NK-92 treated with Interleukin-12 subunit alpha and Interleukin-12 subunit beta, amount 100 ng/mL, for 24 hours (cell line): ENCODE measurements at places on chromosomes 2 and 18.
A peak's percentile ranks its signal among the peaks of the same experiment; 100 is the strongest.

DNA sequence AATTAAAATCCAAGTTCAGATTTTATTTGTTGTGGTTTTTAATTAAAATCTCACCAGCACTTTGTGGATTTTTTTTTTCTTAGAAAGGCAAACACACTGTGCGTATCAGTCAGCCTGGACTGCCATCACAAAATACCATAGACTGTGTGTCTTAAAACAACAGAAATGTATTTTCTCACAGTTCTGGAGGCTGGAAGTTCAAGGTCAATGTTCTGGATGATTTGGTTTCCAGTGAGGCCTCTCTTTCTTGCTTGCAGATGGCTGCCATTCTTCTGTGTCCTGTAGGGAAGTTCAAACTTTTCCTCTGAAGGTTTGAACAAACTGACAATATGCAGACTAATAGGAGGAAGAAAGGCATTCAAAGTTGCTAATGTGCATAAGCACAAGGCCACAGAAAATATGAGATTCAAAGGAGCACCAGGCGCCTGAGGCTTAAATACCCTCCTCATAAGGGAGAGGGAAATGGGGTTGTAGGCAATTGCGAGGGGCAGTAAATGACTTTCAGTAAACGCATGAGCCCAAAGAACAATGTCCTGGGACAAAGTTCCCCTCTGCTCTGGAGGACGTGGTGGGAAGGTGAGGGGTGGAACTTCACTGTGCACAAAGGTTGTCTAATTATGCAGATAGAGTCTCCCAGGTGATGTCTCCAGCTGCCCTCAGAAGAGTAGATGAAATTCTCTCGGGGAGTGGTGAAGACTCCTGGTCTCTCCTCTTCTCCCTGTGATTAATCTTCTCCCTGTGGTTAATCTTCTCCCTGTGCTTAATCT is 26.5 kb upstream of the KCNF1 start:
- no peak for DNase-seq

- DNase-seq: peak; percentile 76
Observed at GRCh38 chr2:42105330-42106256, 57.8 kb downstream of the PKDCC start.

GRCh38 chr2:135587958-135588357 is 56.7 kb downstream of the R3HDM1 start:
- no peak for DNase-seq

GRCh38 chr2:118058951-118059350 is 29.3 kb upstream of the INSIG2 start:
- no peak for DNase-seq

- DNase-seq: peak; percentile 32
Observed at GRCh38 chr2:64488050-64488974, 34.4 kb downstream of the LGALSL start.

- DNase-seq: no peak
Observed at GRCh38 chr18:79554945-79555645, 124.5 kb upstream of the CTDP1 start.

- DNase-seq: no peak
Observed at GRCh38 chr2:199861132-199861774, 10.3 kb upstream of the FTCDNL1 start.

GRCh38 chr2:228535396-228535795 is 353.9 kb upstream of the SPHKAP start:
- no peak for DNase-seq

DNA sequence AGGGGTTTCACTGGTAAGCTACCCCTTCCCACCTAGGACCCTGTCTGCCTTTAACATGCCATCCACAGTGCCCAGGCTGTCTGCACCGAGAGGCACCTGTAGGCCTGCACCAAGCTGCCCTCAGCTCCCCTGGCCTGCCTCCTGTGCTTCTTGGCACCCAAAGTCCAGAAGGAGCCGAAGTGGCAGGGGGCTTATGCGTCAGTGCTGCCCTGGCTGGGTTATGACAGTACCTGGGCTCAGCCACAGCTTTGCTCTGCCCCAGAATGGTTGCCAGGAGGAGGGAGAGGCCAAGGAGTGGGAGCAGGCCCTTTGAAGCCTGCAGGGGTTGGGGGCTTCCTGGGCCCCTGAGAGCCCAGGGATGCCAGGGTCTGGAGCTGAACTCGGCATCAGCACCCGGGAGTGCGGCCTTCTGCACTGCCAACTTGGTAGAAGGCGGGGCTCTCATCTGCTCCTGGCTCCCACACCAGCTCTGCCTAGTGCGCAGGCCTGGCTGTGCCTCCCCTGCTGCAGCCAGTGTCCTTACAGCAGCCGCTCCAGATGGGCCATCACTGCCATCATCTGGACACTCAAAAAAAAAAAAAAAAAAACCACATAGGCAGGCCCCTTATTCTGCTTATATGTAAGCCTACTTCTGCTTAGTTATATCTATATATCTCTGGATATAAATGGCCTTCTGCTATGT is 155.4 kb downstream of the THSD7B start:
- no peak for DNase-seq

- DNase-seq: no peak
Observed at GRCh38 chr2:108983610-108984009, 5.4 kb downstream of the EDAR start.

GRCh38 chr2:199581935-199582360 is 124.2 kb upstream of the SATB2 start:
- no peak for DNase-seq

GRCh38 chr2:69459936-69460335 is 22.7 kb upstream of the NFU1 start:
- DNase-seq: no peak

DNA sequence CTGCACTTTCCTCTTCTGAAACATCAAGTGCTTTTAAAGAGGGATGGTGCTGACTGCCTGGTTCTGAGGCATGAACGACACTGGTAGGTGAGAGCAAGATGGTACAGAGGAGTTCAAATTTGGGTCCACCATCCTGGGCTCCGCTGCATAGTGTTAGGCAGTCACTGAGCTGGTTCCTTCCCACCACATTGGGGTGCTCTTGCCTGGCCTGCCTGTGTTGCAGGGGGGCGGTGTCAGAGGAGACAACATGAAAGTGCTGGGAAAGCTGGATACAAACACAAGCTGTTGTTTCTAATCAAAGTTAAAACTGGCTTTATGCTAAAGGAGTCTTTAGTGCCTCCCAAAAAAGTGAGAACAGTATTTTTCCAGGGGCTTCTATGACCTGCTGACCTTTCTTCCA is 258.1 kb downstream of the GBX2 start:
- DNase-seq: no peak

GRCh38 chr2:208077276-208077675 is 47.0 kb downstream of the CRYGD start:
- DNase-seq: no peak

- no peak for DNase-seq
Observed at GRCh38 chr2:136162438-136162837, 44.5 kb upstream of the CXCR4 start.

DNA sequence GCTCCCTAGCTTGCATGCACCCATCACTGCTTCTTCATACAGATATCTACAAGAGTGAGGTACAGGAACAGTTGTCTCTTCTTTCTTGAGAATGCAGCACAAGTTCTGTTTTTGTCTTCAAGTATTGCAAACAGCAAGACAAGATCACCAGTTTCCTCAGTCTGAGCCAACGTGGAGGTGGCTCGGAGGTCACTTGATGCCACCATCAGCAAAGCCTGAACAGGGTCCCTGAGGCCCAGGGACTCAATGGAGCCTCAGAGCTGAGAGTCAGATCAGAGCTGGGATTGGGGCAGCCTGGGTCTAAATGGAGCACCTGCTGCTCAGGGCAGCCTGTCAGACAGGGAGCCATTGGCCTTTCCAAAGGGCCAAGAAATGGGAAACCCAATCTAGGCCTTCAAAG is 290.7 kb upstream of the ID2 start:
- no peak for DNase-seq

- DNase-seq: no peak
Observed at GRCh38 chr2:193462411-193462810, 1267.7 kb upstream of the TMEFF2 start.
